ENCODE measurements at places on chromosomes 1 and 21. TPM values are rescaled to one million over a fixed set of nuclear protein-coding genes. Genes with fewer than 3 reads are reported as not detected.
A peak's percentile ranks its signal among the peaks of the same experiment; 100 is the strongest.

DNA sequence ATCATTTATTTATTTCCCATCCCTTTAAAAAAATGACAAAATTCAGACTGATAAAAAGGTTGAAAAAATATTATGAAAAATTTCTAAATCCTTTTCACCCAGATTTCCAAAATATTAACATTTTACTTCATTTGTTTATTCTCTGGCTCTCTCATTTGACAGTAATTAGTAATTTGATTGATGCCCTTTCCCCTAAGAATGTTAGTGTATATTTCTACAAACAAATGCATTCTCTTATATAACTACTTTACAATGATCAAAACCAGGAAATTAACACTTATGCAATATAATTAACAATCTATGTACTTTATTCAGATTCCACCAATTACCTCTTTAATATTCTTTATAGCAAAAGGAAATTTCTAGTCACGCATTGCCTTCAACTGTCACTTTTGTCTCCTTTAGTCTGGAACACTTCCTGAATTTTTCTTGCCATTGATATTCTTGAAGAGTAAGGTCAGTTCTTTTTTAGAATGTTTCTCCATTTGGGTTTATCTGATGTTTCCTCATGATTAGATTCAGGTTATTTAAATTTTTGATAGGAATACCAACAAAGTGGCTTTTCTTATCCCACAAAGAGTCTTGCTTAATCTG lies 3.9 kb downstream of the CD53 start:
- no peak for DNase-seq

TMPRSS15 gene
- not detected for total RNA-seq

DNA sequence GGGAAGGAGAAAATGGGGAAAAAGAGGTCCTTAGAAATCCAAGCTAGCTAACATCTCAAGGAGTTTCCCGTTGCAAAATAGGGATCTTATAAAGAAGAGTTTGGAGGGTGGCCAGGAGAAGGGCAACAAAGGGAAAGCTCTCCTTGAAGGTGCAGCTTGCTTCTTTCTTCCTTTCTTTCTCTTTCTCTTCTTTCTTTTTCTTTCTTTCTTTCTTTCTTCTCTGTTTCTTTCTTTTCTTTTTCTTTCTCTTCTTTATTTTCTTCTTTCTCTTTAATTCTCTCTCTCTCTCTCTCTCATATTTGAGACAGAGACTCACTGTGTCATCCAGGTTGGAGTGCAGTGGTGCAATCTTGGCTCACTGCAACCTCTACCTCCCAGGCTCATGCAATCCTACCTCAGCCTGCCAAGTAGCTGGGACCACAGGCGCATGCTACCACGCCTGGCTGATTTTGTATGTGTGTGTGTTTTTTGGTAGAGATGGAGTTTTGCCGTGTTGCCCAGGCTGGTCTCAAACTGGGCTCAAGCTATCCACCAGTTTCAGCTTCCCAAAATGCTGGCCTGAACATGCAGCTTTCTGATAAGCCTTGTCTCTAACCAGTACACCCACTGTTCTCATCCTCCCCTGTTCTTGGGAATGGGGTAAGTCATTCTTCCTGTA lies 44.4 kb downstream of the RNF11 start:
- DNase-seq: no peak

- DNase-seq: peak; percentile 51
Observed at GRCh38 chr1:248804771-248805681, 20.7 kb downstream of the SH3BP5L start.

ADCY10 gene
- total RNA-seq: not detected

DNA sequence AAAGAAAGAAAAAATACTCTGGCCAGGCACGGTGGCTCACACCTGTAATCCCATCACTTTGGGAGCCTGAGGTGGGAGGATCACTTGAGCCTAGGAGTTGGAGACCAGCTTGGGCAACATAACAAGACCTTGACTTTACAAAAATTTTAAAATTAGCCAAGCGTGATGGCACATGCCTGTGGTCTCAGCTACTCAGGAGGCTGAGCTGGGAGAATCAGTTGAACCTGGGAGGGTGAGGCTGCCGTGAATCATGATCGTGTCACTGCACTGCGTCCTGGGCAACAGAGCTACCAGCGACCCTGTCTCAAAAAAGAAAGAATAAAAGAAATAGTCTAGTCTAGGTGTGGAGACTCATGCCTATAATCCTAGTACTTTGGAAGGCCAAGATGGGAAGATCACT lies 22.3 kb downstream of the RRP1B start:
- no peak for DNase-seq

SLX9 gene
- total RNA-seq: 46.0 TPM

DNA sequence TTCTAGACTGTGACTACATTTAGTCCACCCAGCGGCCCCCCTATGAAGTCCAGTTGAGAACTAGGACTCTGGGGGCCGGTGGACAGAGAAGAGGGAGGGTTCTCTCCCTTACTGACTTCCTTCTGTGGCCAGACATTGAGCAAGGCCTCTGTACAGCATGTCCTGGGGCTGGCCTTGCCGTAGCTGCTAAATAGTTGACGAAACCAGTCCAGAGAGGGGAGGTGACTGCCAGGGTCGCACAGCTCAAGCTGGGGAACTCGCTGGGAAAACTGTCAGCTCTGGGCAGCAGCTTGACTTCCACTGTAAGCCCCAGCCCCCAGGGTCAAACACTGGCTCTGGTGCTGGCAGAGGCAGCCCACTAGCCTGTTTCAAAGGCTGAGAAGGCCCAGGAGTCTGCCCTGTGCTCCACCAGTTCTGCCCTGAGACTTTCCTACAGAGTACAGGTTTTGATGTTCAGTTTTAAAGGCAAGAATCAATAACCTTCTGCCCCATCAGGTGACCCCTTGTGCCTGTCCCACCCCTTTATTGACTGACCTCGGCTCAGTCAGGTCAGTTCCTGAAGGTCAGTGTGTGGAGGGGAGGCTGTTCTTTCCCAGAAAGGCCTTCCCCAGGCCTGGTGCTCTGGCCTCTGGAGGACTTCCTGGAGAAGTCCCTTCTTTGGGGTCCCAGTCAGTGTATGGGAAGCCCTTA lies 14.1 kb downstream of the PCSK9 start:
- no peak for DNase-seq

All from transverse colon (tissue), 4 donors.